Spinal cord (tissue), 10 donors: ENCODE measurements at places on chromosomes 12 and 14. TPM values are rescaled to one million over a fixed set of nuclear protein-coding genes. Genes with fewer than 3 reads are reported as not detected.
A peak's percentile ranks its signal among the peaks of the same experiment; 100 is the strongest.

DNA sequence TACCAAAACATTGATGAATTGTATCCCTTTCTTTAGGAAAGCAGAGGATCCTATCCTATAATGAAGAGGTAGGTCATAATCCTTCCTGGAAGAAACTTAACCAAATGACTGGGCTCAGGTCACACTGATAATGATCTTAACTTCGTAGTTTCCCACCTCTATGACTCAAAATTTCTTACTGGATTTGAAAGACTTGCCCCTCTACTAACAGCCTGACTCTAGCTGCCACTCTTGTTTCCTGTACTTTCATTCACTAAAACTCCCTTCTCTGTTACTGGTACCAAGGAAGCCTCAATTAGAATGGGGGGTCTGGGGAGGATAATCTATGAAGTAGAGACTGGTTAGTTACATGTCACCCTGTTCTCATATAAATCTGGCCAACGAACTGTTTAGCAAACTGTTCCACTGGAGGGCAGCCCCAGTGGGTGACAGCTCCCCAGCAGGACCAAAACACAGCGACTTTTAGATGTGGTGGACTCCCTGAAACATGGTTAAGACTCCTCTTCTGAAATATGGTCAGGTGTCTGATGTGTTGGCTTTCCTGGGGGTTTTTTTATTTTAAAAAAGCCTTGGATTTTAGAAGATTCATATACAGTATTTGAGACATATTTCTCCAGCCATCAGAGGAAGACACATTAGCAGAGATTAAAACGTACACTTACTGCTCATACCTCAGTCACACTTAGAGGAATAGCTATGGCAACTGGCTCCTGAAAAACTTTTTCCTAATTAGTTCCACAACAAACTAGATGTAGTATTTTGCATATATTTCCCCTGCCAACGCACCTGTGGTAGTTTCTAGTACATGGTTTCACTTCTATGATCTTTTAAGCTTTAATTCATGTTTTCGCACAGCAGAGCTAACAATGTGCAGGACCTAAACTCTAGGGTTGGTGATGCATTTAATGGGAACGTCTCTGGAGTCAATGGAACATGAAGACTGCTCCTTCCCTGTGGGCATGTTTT is 72.3 kb downstream of the ACADS start:
- DNase-seq, result no peak

GRCh38 chr12:81627336-81628189 is 131.6 kb downstream of the PPFIA2 start:
- DNase-seq, result peak; percentile 92

DNA sequence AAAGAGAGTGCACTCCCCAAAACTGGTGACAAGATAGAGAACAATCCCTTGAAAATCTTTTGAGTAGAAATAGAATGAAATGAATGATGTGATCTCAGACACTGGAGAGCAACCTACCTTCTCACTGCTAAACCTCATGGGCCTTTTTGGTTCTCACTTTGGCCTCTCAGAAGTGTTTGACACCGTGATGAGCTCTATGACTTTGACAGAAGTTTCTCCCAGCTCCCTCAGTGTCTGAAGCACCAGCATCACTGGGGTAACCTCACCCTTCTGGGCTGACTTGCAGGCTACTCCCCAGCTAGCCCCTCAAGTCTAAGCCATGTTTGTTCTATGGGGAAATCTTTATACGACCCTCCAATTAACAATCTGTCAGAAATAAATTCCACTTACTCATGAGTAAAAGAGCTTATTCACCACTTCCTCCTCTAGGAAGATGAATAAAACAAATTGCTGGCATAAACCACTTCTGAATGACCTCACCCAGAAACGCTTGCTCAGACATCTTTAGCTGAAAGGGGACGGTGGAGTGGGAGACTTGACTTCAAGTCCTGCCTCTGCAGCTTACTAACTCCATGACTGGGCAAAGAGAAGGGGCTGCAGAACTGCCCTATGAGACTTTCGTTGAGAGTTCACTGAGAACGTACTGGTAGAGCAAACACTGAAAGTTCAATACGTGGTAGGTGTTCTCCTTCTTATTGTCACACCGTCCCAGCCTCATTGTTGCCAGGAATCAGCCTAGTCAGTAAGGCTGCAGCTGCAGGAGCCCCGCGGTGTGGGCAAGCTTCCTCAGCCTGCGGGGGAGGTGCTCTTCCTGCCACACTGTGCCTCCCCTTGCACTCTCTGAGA is 46.5 kb downstream of the ST8SIA1 start:
- DNase-seq, result no peak

FKBP11 gene
- 13.9 TPM for total RNA-seq

GRCh38 chr12:49683599-49684309 is 23.5 kb downstream of the FMNL3 start:
- DNase-seq, result no peak
